Endodermal cell (in vitro differentiated cells): ENCODE measurements at places on chromosomes 1 and 21. TPM values are rescaled to one million over a fixed set of nuclear protein-coding genes. Genes with fewer than 3 reads are reported as not detected.

DNA sequence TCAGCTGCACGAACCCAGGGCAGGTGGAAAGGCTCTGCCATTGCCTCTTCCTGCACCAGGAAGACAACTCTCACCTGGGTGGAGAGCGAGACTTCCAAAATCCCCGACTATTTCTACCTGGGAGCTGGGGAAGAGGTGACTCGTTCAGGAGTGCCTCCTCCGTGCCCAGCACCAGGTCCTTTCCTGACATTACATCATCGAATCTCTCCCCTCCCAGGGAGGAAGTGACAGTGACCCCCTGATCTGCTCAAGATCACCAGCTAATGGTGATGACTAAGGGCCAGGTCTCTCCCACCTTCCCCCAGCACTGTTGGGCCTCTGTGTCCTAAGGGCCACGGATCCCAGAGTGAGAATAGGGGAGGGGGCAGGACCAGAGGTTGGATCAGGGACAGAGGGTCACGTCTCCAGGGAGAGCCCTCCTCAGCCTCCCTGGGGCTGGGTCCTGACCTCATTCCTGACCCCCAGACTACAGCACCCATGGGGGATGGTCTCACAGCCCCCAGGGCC lies 6.8 kb downstream of the MEGF6 start:
- H3K4me3 ChIP-seq = no peak overlapping the region
- no peaks in the 10 kb centered on the region for H3K36me3 ChIP-seq
- H3K27ac ChIP-seq = no peak overlapping the region
- DNase-seq = no peak

GRCh38 chr1:164343189-164343588 lies 215.8 kb upstream of the PBX1 start:
- H3K36me3 ChIP-seq = no peaks in the 10 kb centered on the region
- no peaks in the 10 kb centered on the region for H3K27me3 ChIP-seq
- no peaks in the 10 kb centered on the region for H3K4me1 ChIP-seq
- no peak overlapping the region for H3K4me3 ChIP-seq
- no peak for DNase-seq
- no peak overlapping the region for H3K27ac ChIP-seq

The FBLIM1 gene
- 60.6 to 61.0 TPM (median 60.8 TPM) in 3 replicates for total RNA-seq

The RXFP4 gene
- total RNA-seq = not detected in 2 replicates
